IPS-NIHi11 (cell line): ENCODE measurements at places on chromosomes 2 and 18.

DNA sequence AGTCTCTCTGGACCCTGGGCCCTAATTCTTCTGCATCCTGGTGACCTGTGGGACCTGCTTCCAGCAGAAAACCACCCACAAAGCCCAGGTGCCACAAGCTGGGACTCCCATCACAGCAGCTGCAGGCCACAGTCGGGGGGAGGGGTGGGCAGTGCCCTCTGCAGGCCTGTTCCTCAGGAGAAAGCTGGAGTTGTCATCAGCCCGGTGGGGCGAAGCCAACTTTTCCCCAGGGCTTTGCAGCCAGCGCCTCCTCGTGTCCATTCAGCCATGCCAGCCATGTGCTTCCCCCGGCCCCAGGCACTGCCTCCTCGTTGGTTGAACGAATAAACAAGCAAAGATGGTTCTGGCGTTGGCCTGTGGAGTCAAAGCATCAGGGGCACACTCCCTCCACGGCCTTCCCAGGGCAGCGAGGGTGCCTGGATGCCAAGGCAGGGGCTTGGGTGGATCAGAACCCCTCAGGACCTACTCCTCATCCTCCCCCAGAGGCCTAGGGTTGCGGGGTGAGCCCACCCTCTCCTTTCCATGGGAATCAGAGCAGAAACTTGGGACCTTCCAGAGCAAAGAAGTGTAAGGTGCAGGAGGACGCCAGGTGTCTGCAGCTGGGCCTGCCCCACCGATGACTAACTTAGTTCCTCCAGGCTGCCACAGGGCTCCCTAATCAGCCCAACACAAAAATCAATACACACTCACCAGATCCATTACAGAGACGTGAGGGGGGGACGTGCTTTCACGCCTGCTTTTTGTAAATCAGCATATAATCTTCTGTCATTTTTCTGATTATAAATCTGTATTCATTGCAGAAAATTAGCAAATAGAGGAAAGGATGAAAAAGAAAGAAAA, 75.7 kb upstream of the RAB6C start:
- peak; percentile 68 for DNase-seq

DNA sequence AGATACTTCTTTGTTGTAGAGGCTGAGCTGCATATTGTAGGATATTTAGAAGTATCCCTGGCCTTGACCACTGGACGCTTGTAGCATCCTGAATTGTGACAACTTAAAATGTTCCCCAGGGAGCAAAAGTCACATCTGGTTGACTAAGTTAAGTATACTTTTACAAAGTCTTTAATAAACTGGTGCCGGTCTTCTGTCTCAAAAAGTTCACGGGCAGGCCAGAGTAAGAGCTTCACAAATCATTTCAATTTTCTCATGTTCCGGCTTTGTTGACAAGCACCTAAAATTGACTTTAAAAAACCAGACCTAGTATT, 18.4 kb downstream of the ATP8B1 start:
- no peak for DNase-seq

DNA sequence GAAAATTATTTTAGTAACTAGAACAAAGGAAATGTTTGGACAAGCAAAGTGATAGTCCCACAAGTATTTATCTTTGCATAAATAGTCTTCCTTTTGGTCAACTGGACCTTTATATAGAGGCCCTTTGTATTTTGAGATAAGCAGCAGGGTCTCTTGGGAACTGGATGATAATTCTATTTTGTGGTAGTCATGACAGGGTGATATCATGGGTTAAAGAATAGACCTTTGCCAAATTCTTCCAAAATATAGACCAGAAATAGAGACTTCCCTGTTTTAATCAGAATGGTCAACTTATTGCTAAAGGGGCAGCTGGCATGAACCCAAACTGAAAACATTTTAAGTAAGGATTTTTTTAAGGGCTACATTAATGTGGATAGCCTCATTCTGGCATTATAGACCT, 10.5 kb downstream of the PLEK start:
- DNase-seq: no peak

- DNase-seq: no peak
These were observed 12.4 kb downstream of the ASB1 start for GRCh38 chr2:238438856-238439849.

DNA sequence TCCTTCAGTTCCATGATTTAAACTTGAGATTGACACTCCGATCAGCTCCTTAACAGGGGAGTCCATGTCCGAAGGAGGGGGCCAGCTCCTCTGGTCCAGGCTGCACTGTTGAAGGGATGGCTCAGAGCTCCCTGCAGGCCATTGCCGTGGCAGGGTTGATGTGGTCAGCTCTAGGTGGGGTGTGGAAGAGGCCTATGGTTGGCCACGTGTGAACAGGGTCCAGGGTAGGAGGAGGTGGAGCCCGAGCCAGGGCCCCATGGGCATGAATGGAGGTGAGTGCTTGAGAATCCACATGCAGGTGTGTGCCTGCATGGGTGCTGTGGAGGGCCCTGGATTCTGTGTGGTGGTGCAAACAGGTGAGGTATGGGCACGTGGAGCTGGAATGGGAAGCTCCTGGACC, 1.1 kb downstream of the SPEG start:
- DNase-seq: no peak

GRCh38 chr2:55861733-55862132, 61.8 kb downstream of the EFEMP1 start:
- no peak for DNase-seq

GRCh38 chr18:27724362-27724761, 452.6 kb downstream of the CDH2 start:
- DNase-seq: no peak
